NB4 (cell line): ENCODE measurements at places on chromosomes 16 and 17.
A peak's percentile ranks its signal among the peaks of the same experiment; 100 is the strongest.

- DNase-seq, result no peak
Observed at GRCh38 chr16:27258241-27258734, 10.3 kb downstream of the NSMCE1 start.

DNA sequence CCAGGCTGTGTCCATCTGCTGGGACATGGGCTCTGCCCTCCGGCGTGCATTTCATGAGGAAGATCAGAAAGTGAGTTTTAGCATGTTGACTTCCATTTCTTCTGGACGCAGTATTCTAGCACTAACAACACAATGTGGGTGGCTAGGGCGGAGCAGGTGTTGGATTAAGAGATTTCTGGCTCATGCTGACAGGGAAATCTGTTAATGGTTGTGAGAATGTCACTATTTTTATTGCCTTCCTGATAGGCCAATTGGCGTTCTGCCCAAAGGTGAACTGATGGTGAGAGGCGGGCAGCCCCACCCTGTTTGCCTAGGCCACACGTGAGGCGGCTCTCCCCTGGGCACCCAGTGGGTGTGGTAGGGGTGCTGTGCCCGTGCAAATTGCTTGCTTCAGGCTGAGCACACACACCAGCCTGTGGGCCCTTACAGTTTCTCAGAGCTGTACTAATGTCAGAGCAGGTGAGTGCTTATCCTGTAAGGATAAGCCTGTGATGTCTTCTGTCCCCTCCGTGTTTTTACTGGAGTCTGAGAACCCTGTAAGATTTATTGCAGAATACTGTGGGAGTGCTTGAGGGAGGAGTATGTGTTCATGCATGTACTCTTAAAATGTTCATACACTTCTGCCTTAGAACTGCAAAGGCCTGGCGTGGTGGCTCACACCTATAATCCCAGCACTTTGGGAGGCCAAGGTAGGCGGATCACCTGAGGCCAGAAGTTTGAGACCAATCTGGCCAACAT is 30.9 kb downstream of the PGS1 start:
- DNase-seq, result no peak

- DNase-seq, result no peak
Observed at GRCh38 chr17:27596566-27597187, 34.3 kb upstream of the LGALS9 start.

GRCh38 chr17:55770196-55770870 is 19.5 kb downstream of the PCTP start:
- DNase-seq, result peak; percentile 53

GRCh38 chr17:4214157-4214556 is 49.6 kb downstream of the ANKFY1 start:
- DNase-seq, result no peak

DNA sequence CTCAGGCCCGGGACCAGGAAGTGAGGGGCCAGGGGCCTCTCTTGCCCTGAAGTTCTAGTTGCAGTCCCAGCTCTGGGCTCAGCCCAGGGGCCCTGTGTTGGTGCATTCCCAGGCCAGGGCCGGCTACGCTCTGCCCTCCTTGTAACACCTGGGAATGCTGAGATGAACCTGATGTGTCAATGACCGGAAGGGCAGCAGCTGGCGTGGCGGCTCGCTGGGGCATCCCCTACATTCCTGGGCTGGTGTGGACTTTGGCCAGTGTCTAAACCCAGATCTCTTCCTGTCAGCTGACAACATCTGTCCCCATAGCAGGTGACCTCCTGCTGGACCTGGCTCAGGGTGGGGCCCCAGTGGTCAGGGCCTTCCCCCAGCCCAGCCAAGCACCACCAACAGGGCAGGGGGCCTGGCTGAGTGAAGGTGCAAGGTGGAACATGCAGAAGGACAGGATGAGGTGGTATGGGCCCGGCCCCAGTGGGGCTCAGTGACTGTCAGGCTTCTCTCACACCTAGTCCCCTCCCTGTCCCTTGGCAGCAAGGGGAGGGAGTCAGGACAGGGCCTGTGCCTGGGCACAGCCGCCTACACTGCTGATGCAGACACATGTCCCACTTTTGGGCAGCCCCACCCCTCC is 15.9 kb downstream of the FAM83G start:
- no peak for DNase-seq

GRCh38 chr17:63688396-63689020 is 11.4 kb downstream of the LIMD2 start:
- DNase-seq, result no peak

DNA sequence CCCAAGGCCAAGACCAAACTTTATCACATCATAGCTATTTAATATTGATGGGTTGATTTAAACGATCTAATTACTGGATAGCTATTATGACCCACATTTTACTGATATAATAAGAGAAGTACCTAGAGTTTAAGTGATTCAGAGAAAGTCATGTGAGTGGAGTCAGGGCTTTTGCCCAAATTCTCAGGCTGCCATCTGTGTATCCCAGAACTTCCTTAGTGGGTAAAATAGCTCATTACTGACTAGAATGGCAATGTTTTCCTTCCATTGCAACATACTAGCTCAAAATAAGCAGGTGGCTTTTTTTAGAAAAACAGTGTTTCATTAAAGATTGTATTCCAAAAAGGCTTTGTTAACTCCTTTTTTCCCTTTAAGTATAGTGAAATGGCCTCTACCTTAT is 113.9 kb upstream of the MAF start:
- no peak for DNase-seq

GRCh38 chr17:77894126-77894956 is 64.2 kb upstream of the TNRC6C start:
- no peak for DNase-seq

GRCh38 chr16:84833144-84833500 is 13.3 kb downstream of the CRISPLD2 start:
- peak; percentile 46 for DNase-seq

- DNase-seq, result peak; percentile 92
Observed at GRCh38 chr16:3129137-3130131, 5.4 kb upstream of the ZNF213 start.

GRCh38 chr17:82318772-82319606 is 1.6 kb upstream of the CD7 start:
- DNase-seq, result no peak

DNA sequence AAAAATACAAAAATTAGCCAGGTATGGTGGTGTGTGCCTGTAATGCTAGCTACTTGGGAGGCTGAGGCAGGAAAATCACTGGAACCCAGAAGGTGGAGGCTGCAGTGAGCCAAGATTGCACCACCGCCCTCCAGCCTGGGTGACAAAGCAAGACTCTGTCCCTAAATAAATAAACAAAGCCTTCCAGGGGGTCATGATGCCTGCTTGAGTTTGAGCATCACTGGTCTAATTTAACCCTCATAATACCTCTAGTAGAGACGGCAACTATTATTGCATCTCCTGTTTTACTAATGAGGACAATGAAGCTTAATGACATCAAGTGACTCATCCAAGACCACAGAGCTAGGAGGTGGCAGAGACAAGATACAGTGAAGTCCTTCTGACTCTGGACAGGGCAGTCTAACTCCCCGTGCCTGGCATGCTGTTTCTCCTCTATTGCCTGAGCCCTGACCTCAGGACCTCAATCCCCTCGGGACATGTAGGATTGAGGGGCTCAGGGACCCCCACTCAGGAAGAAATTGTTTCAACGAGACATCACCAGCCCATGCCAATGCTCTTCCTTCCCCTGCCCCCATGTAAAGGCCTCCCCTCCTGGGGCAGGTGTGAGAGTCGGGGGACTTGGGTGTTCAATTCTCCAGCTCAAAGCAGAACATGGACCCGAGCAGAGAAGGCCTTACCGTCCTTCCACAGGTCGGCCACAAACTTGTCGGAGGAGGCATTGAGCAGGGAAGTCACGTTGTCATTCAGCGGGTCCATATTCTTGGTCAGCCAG is 102.9 kb downstream of the NDE1 start:
- DNase-seq, result peak; percentile 12

DNA sequence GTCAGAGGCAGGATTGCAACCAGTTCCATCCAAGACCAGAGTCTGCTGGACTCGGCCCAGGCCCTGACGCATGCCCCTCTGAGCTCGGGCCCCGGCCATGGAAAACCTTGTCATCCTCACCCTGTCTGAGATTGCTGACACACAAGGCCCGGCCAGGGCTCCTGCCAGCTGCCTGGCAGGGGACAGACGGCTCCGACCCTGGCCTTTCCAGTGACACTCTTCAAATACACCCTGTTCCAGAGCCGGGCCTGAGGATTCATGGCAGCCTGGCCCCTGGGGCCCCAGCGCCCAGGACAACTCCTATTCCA is 3.2 kb upstream of the PABPN1L start:
- DNase-seq, result no peak

GRCh38 chr16:73124097-73124652 is 76.2 kb upstream of the ZFHX3 start:
- DNase-seq, result no peak

- DNase-seq, result peak; percentile 50
Observed at GRCh38 chr17:16443511-16444257, 28.3 kb downstream of the TRPV2 start.

DNA sequence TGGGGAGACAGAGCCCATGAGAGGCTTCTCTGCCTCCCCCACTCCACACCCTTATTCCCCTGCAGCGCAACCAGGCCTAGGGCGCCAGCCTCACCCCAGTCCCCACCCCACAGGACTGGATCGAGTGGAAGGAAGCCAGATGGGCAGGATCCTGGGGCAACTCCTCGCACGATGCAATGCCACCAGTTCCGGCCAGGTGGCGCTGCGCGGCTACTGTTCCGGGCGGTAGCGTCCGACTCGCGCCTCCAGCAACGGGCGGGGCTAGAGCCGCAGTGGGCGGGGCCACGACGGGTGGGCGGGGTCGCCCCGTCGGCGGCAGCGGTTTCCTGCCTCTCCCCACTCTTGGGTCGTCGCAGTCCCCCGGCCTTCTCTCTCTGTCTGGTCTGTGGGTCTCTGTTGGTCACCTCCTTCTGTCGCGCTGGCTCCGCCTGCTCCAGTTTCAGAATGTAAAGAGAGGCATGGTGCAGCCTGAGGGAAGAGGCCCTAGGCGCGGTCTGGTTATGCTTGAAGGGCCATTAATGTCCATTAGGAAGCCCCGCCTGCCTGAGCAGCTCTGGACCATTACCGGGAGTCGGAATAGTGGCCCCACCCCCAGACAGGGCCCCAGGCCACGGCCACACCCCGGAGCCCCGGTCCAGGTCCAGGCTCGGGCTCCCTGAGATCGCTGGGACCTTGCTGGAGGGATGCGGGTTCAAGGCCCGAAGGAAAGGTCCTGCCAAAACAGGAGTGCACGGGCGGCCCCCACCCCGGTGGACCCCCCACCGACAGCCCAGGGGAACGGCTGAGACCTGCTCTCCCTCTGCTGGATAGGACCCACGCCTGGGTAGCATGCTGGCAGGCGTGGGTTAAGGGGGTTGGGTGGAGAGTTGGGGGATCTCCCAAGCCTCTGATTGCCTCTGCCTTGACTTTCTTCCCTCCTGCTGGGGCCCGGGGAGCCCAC is 3.3 kb upstream of the NHERF2 start:
- DNase-seq, result peak; percentile 87

GRCh38 chr16:88705076-88705684 is 1.0 kb downstream of the RNF166 start:
- peak; percentile 75 for DNase-seq

- no peak for DNase-seq
Observed at GRCh38 chr17:79575229-79575628, 35.6 kb downstream of the RBFOX3 start.

GRCh38 chr17:1434150-1434549 is 21.9 kb downstream of the CRK start:
- no peak for DNase-seq

DNA sequence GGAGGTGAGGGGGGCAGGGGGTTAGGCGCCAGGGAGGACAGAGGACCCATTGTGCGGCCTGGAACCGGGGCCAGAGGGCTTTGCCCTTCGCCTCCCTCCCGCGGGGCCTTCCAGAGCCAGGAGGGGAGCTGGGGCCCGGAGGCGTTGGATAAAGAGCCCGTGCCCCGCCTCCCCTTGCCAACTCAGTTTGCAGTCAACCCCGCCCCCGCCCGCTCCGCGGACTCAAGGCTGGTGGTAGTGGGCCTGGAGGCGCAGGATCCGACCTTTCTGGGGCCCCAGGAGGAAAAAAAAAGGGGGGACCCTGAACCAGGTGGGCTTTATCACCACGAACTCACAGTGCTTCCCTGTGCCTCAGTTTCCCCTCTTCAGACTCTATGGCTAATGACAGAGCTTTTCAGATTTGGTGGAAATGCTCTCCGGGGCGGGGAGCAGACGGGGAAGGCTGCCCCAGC is 2.0 kb upstream of the SPHK1 start:
- no peak for DNase-seq
